ENCODE measurements at places on chromosomes 7 and 10. TPM values are rescaled to one million over a fixed set of nuclear protein-coding genes. Genes with fewer than 3 reads are reported as not detected.

OR2A42 gene
- not detected for total RNA-seq

UCMA gene
- not detected for total RNA-seq

IDI2 gene
- total RNA-seq: not detected

PPP1R17 gene
- total RNA-seq: not detected

HTR5A gene
- total RNA-seq: not detected

COMTD1 gene
- total RNA-seq: 34.7 TPM

RAMP3 gene
- 0.50 TPM for total RNA-seq

SLC26A4 gene
- 2.5 TPM for total RNA-seq

RASA4B gene
- total RNA-seq: 21.8 TPM

CALY gene
- total RNA-seq: not detected

MARVELD1 gene
- 0.57 TPM for total RNA-seq

FGL2 gene
- 0.14 TPM for total RNA-seq

SPDYE2 gene
- not detected for total RNA-seq

CFAP58 gene
- total RNA-seq: 1.3 TPM

PLEKHS1 gene
- not detected for total RNA-seq

SHTN1 gene
- total RNA-seq: 0.39 TPM

C10orf71 gene
- not detected for total RNA-seq

TMEM176B gene
- total RNA-seq: not detected

IGFBP1 gene
- total RNA-seq: not detected

CNNM1 gene
- total RNA-seq: 2.2 TPM

KIF5B gene
- 48.5 TPM for total RNA-seq

FFAR4 gene
- total RNA-seq: not detected

ADRA2A gene
- not detected for total RNA-seq

CLDN4 gene
- 0.10 TPM for total RNA-seq

ANTXRL gene
- not detected for total RNA-seq

ARMC10 gene
- total RNA-seq: 33.4 TPM

CACNB2 gene
- total RNA-seq: not detected

PRSS1 gene
- not detected for total RNA-seq

PALD1 gene
- total RNA-seq: 4.8 TPM

SPDYE11 gene
- total RNA-seq: not detected

ZNF503 gene
- total RNA-seq: 0.93 TPM

PIK3AP1 gene
- 9.1 TPM for total RNA-seq

NYAP1 gene
- 1.0 TPM for total RNA-seq

CTTNBP2 gene
- not detected for total RNA-seq

PNLIPRP2 gene
- not detected for total RNA-seq

ATP6V0A4 gene
- total RNA-seq: not detected

PRF1 gene
- 35.7 TPM for total RNA-seq

AKR1C3 gene
- 1.5 TPM for total RNA-seq

PNLIP gene
- total RNA-seq: not detected

EEF1AKMT2 gene
- 27.7 TPM for total RNA-seq

SKIDA1 gene
- total RNA-seq: not detected

SPDYE2B gene
- total RNA-seq: not detected

MEOX2 gene
- total RNA-seq: not detected

TMEM273 gene
- 2.0 TPM for total RNA-seq

ODAD2 gene
- total RNA-seq: 0.20 TPM

OR6B1 gene
- not detected for total RNA-seq

SRRM3 gene
- total RNA-seq: not detected

AGMO gene
- not detected for total RNA-seq

KIAA1217 gene
- total RNA-seq: 0.43 TPM

ELFN1 gene
- 0.07 TPM for total RNA-seq

CDNF gene
- 1.0 TPM for total RNA-seq

CDC123 gene
- 116 TPM for total RNA-seq

AKR1C8 gene
- total RNA-seq: not detected

SPDYE9 gene
- not detected for total RNA-seq

STOX1 gene
- total RNA-seq: 0.84 TPM

MMP21 gene
- not detected for total RNA-seq

ATOH7 gene
- total RNA-seq: not detected
